Heart right ventricle (tissue), 16 donors: ENCODE measurements at places on chromosomes 16 and 17.

DNA sequence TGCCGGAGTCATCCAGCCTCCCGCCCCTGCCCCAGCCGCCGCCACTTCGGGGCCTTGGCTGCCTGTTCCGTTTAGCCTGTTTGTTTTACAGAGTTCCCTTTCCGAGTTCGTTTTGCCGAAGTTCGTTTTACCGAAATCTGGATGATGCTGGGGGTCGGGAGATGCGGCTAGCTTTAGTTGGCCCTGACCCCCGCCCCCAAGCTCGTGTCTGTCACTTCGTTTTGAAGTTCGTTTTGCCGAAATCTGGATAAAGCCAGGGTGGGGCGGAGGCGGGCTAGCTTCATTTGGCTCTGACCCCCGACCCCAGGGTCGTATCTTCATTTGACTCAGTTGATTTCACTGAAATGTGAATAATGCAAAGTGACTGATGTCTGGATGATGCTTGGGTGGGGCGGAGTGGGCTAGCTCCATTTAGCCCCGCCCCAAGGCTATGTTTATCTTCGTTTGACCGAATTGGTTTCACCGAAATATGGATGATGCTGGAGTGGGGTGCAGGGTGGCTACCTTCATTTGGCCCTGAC lies 591 bp downstream of the PSMD7 start:
- no peak for DNase-seq

DNA sequence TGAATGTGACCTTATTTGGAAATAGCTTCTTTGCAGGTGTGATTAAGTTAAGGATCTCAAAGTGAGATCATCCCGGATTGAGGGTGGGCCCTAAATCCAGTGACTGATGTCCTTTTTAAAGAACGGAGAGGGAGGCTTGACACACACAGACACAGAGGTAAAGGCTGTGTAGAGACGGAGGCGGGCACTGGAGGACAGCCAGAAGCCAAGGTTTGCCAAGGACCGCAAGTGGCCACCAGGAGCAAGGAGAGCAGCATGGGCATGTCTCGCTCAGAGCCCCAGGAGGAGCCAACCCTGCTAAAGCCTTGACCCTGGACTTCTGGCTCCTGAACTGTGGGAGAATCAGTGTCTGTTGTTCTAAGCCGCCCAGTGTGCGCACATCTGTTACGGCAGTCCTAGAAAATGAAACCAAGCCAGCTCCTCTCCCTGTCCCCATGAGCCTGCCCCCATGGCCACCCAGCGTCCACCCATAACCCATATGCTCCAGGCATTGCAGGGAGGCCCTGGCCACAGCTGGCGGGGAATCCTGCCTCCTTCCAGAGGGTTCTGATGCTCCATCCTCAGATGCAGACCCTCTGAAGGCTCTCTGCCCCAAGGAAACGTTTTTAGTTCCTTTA lies 15.2 kb downstream of the CNGB1 start:
- peak; percentile 44 for DNase-seq

DNA sequence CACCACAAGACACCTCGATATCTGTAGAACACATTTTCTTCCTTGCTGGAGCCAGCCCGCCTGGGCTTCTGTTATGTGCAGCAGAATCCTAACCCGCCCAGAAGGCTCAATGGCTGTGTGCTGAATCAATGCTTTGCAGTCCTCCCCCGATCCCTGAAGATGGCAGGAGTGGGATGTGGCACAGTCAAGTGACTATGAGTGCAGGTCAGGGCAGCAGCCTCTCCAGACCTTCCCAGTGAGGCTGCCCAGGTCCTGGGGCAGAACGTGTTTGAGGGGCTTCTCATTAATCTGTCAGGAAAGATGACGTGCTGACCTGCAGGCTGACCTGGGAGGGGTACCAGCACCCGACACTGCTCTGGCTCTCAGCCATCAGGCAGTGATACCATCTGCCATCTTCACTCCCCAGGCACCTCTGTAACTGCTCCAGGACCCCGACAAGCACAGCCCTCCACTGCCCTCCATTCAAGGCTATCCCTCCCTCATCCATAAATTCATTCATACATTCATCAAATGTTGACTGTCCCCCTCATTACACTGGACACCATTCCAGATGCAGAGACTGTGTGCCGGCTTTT lies 35.2 kb downstream of the LRRC75A start:
- DNase-seq, result no peak

GRCh38 chr16:71359431-71359830 lies 908 bp downstream of the CALB2 start:
- DNase-seq, result no peak

GRCh38 chr17:63740464-63741142 lies 996 bp downstream of the STRADA start:
- DNase-seq, result no peak

GRCh38 chr16:68282064-68282452 lies 17.7 kb downstream of the SLC7A6 start:
- no peak for DNase-seq

GRCh38 chr16:20380782-20381181 lies 23.8 kb downstream of the PDILT start:
- no peak for DNase-seq

DNA sequence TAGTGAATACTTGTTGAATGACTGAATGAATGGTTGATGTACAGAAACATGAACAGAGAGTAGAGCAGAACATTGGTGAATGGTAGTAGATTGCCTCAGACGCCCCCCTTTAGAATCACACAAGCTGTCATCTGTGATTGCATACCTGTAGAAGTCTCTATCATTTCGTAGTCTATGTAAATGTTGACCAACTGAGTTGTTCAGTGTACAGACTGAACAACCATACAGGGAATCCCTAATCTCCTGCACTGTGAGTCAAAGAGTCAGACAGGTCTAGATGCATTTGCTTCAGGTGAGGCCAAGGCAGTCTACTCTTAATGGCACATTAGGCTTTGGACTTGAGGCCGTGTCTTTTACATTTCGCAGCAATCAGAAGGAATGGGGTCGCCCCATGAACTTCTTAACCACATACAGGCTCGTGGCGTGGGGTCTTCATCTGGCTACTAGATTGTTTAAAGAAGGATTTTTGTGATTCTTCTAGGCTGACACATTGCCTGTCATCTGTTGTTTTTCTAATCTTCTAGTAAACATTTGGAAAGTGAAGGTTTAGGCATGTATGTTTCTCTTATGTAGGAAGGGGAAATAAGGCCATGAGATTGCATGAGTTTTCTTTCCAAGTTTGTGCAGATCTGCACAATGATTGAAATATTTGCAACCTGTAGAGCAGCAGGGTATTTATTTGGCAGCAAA lies 157.4 kb downstream of the WWOX start:
- no peak for DNase-seq

- no peak for DNase-seq
Measured at GRCh38 chr17:9271989-9272388, 250.7 kb downstream of the NTN1 start.

GRCh38 chr17:74437702-74438101 lies 5.8 kb downstream of the GPRC5C start:
- no peak for DNase-seq

- DNase-seq, result no peak
Measured at GRCh38 chr16:77775911-77776909, 12.2 kb upstream of the VAT1L start.

DNA sequence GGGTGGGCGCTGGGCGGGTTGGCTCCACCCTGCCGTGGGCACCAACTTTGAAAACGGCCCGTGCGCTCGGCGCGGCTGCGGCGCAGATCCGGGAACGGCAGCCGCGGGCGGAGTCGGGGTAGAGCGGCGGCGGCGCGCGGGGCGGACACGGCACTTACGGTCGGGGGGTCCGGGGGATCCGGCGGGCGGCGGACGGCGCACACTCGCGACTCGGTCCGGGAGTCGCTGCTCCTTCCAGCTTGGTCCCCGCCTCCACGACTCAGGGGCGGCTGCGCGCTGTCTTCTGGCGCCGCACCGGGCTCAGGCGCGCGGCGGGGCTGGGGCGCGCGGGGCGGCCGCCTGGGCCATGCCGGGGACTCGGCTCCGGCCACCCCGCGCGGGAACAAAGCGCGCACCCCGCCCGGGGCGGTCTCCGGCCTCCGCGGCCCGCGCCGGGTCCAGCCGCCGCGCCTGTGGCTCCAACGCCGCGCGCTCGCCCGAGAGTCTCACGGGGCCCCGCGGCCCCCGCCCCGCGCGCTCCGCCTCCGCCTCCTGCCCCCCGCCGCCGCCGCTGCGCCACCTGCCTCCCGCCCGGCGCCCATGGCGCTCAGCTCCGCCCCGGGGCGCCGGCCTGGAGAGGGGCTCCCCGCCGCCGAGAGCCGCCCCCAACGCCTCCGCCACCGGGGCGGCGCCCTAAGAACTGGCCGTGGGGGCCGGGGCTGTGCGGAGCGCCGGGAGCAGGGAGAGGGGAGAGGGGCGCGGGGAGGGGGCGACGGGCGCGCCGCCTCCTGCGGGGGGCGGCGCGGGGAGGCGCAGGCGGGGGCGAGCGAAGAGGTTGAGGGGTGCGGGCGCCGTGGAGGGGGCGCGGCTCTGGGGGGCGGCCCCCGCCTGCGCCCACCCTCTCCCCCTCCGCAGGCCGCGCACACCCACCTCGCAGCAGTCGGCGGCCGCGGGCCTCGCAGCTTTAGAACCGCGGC lies 35.9 kb downstream of the CBFA2T3 start:
- DNase-seq, result peak; percentile 64

DNA sequence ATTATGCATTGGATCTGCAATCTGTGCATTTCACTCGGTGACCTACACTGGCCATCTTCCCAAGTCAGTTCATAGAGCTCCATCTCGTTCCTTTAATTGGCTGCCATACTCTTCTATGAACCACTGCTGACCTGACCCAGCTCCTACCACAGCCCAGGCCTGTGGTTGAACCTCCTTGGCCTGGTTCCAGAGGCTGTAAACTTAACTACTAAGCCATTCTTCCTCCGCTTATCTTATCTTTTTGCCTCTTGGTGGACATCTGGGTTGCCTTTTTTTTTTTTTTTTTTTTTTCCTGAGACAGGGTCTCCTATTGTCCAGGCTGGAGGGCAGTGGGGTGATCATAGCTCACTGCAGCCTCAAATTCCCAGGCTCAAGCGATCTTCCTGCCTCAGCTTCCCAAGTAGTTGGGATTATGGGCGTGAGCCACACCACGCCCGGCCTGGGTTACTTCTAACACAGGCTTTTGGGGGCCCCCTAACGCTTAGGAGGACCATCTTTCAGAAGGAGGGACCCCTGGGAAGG lies 18.3 kb downstream of the COQ7 start:
- DNase-seq, result no peak

- DNase-seq, result no peak
Measured at GRCh38 chr16:56874800-56875199, 9.8 kb downstream of the SLC12A3 start.

DNA sequence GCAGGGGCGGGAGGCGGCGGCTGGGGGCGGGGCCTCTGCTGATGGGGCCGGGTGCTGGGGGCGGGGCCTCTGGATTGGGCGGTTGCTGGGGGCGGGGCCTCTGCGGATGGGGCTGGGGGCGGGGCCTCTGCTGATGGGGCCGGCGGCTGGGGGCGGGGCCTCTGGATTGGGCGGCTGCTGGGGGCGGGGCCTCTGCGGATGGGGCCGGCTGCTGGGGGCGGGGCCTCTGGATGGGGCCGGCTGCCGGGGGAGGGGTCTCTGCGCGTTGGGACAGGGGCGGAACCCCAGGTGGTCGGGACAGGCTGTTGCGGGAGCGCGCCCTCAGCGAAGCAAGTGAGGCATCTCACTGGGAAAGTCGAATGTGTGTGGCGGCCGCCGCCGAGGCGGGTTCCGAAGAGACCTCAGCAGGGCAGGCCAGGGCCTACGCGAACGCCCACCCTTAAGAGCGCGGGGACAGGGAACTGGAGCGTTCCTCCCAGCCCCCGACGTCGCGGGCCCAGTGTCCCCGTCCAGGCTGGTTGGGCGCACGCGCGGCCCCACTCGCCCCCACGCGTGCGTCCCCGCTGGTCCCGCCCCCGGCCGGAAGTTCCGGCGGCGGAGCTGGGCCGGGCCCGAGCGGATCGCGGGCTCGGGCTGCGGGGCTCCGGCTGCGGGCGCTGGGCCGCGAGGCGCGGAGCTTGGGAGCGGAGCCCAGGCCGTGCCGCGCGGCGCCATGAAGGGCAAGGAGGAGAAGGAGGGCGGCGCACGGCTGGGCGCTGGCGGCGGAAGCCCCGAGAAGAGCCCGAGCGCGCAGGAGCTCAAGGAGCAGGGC lies at the start of gene STUB1:
Gene STUB1, plus strand, starts transcription at position 597 of the 811 bp plus-strand sequence. Its CDS starts 116 bp downstream, at position 713.
- peak; percentile 90 for DNase-seq

- no peak for DNase-seq
Measured at GRCh38 chr17:21756856-21757619, 64.7 kb downstream of the KCNJ18 start.

DNA sequence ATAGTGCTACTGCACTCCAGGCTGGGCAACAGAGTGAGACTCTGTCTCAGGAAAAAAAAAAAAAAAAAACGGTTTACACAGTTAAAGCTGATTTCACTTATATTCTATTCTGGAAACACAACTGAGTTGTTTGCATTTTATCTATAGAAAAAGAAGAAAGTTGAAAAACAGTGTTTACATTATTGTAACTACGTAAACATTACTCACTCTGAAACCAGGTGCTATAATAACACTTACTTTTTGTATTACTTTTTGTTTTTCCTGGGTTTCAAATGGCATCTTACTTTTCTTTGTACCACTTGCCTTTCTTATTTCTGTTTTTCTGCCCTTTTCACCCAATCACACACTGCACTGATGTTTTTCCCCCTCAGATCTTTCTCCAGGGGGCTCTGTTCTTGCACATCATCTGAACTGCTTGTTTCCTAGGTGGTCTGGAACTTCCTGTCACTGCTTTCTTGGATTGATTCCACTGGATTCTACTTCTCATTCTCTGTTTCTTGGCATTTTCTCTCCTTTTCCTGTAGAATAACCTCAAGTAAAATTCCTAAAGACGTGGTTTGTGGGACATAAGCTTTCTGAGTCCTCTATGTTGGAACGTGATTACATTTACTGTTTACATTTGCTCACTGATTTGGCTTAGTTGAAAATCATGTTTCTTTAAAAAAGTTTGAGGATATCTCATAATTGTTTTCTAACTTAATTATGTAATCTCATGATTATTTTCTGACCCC lies 142.1 kb downstream of the HS3ST3B1 start:
- no peak for DNase-seq

- no peak for DNase-seq
Measured at GRCh38 chr17:46853896-46854444, 2.6 kb downstream of the WNT9B start.

- DNase-seq, result no peak
Measured at GRCh38 chr16:4661661-4662060, 31.7 kb upstream of the NUDT16L1 start.

DNA sequence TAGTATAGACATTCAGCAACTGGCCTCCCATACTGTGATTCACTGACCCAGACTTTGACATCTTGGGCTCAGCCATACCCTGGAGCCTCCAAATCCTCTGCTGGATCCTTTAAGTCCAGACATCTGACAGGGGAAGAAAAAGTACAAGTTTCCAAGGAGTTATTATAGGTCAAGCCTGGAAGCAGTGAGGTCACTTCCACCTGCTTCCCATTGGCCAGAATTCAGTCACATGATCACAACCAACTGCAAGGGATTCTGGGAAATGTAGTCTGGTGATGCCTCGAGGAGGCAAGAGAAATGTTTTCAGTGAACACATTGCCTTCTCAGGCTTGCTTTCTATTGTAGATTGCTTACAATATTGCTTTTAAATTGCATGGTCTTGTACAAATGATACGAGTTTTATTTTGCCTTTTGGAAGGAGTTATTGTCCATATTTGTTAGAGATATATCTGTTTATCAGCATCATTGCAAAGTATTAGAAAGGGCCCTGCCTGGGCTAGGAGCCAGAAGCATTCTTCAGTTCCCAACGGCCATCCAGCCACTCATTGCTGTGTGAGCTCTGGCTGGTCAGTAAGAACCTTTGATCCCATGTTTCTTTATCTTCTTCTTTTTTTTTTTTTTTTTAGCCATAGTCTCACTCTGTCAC lies 696.9 kb downstream of the WWOX start:
- no peak for DNase-seq

- DNase-seq, result no peak
Measured at GRCh38 chr17:5830921-5831320, 239.3 kb upstream of the WSCD1 start.
